Stimulated activated CD8-positive, alpha-beta memory T cell treated with anti-CD3 and anti-CD28 coated beads, Interleukin-15, amount 100 ng/mL, for 4 hours (primary cell): ENCODE measurements at places on chromosomes 5 and 9.

DNA sequence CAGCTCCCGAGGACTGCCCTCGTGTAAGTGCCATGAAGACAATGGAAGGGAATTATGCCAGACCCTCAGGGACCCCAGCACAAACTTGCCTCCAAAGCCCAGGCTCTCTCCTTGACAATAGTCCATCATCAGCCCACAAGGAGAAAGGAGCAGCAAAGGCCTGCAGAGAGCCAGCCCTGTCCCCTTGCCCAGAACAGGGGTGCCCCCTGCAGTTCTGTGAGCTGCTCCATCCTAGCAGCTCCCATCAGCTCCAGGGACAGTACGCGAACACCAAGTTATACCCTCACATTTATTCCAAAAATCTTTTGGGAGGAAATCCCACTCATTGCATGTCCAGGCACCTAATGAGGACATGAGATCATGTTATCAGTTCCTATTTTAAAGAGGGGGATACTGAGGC, 11.1 kb downstream of the BARX1 start:
- no peak for DNase-seq

DNA sequence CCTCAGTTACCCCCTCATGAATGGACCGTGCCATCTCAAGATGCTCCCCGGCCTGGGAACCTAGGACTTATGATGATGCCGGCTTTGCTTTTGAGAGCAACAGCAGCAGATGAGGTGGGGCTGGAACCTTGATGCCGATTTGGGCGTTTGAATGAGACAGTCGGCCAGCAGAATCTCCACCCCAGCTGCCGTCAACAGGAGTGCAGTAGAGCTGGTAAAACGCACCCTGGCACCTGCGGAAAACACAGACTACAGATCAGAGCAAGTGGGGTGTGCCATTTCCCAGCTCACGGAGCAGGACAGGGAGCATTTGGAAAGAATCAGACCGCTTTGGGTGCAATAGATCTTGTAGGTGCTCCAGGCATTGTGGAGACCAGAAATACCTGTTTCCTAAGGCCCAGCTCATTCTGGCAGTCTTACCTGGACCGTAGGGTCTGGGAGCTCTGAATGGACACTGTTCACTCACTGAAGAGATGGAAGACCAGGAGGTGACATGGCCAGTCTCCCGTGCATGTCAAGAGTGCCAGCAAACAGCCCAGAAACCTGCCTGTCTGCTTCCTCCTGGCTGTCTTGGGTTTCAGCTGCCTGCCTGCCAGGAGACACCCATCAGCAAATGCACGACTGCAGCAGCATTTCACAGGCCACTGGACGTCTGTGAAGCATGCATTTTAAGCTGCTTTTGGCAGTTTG, 317.7 kb upstream of the IRX4 start:
- no peak for DNase-seq

- no peak for DNase-seq
Measured at GRCh38 chr5:68088302-68088701, 127.3 kb upstream of the PIK3R1 start.

DNA sequence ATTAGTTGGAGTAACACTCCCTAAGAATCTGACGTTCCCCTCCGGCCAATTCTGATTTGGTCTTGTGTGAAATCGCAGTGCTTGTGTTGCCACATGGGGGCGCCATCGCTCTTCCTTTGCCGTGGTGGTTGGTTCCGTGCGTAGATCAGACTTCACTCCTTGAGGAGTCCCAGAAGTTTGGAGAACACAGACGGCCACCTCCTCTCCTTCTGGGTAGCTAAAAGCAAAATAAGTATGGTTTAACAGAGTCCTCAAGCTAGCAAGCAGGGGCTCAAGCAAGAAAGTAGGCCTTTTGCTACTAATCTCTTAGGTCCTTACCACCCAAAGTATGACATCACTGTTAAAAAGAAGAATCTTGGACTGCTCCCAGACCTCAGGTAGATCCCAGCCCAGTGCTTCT, 59.5 kb downstream of the HSPA4 start:
- DNase-seq: peak; percentile 33

DNA sequence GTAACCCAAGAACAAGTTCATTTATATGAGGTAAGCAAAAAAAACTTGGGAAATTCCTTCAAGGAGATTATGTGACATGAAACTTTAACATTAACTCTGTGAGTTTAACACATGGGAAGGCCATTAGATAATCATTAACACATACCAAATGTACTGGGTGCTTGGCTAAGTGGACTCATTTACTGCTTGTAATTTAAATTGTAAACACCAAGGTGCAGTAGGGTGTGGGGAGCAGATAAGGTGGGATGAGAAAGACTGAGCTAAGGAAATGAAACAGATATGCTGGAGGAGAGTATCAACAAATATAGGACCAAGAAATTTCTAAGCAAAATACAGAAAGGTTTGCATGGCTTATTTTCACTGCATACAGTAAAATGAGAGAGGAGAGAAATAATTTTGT, 2384.8 kb upstream of the ACO1 start:
- no peak for DNase-seq

DNA sequence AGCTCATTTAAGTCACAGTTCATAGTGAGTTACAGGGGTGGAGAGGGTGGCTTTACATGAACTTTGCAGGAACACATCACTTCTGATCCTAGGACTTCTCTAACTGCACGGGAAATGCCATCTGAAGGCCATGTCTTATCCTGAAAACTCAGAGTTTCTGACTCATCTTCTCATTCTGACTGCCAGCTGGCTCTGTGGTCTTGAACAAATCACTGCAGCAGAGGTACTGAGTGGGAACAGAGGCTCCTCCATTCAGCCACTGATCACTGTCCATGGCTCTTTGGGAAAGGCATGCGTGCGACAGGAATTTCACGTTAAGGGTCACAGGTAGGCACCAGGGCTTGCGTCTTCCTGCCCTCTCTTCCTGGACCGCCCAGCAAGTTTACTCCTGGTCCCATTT, 114.6 kb upstream of the LRRTM2 start:
- DNase-seq: no peak

- DNase-seq: no peak
Measured at GRCh38 chr5:171127314-171127713, 181.7 kb upstream of the TLX3 start.

DNA sequence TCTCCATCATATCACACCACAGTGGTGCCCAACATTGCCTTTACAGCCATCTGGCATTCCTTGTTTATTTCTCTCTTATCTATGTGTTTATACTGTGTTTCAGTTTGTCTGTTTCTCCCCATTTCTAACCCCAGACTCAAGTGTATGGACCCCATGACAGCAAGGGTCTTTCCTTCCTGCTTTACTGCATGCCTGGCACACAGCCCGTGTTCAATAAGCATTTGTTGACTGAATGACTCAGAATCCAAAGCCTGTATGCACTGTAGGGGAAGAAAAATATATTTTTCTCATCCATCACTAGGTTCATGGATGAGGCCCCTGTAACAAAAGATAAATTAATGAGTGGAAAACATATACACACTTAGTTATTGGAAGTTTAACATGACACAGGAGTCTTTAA, 190.8 kb upstream of the SEMA6A start:
- DNase-seq: no peak

- DNase-seq: no peak
Measured at GRCh38 chr5:143714629-143715028, 97.3 kb upstream of the HMHB1 start.

DNA sequence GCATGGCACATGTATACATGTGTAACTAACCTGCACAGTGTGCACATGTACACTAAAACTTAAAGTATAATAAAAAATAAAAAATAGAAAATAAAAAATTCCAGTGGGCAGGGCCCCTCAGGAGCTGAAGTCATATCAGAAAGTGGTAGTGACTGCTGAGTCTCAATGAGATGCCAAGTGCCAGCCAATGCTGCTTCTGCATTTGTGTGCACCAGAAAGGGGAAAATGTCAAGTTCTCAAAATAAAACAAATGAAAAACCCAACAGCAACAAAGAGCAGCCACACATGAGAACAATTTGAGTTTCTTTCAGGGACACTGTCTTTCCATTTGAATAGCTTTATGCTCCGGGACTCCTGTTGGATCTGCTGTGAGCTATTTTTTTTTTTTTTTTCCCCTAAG, 117.2 kb upstream of the CCDC112 start:
- no peak for DNase-seq

DNA sequence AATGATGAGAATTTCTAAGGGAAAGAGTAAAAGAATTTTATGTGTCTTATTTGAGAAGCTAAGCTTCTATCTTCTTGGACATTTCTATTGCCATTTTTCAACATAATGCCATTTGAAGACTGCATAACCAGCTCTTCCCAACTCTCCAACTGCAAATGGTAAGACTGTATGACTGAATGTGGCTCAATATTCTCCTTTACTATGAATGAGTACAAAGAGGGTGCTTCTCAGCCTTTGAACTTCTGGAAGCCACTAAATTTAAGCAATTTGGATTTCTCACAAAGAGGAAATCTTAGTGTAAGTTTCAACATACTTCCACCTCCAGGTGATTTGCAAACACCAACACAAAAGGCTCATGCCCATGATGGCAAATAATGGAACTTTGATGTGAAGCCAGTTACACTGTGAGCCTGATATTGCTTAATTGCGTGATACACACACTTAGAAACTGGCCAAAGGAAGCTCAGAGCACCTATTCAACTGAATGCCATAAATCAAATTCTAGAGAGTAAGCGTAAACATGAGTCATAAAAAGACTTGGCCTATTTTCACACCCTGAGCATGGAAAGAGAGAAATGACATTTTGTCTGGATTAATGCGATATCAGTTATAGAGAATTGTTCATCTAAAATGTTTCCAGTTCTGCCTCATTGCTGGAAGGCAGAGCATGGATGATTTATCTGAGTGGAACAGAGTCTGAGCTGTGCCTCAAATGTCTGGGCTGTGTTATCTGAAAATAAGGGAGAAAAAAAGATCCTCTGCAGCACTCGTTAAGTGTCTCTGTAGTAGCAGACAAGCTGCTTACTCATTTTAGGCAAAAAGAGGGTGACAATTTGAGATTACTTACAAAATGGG, 145.3 kb downstream of the PLK2 start:
- DNase-seq: no peak

GRCh38 chr9:77023726-77024125, 4.3 kb downstream of the FOXB2 start:
- DNase-seq: no peak

GRCh38 chr5:38371596-38371995, 113.2 kb downstream of the EGFLAM start:
- no peak for DNase-seq

- DNase-seq: no peak
Measured at GRCh38 chr9:93261735-93262523, 78.0 kb downstream of the WNK2 start.

GRCh38 chr9:33924978-33925797, 108.2 kb downstream of the UBE2R2 start:
- DNase-seq: no peak

- DNase-seq: no peak
Measured at GRCh38 chr9:19699756-19700155, 89.1 kb downstream of the SLC24A2 start.

- no peak for DNase-seq
Measured at GRCh38 chr5:143629871-143630659, 181.9 kb upstream of the HMHB1 start.

DNA sequence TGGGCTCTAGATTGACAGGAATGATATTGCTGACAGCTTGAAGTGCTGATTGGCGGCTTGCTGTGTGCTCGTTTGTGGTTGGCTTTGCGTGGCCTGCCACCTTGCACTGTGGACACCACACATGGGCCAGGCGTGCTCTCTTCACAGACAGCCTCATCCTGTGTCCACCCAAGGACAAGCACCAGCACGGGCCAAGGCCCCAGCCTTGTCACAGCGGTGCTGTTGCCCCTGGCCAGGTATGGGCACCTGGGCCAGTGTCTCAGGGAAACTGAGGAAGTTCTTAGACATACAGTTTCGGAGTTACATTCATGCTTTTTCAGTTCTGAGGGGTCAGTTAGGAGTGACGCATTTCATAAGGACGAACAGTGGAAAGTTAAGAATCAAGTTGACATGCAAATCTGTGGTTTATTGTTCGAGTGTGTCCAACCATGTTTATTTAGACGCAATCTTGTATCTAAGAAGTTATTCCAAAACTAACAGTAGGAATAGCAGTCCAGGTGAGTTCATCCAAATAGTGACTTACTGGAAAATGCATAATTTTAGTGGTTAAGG, 125.9 kb downstream of the EHMT1 start:
- DNase-seq: no peak

DNA sequence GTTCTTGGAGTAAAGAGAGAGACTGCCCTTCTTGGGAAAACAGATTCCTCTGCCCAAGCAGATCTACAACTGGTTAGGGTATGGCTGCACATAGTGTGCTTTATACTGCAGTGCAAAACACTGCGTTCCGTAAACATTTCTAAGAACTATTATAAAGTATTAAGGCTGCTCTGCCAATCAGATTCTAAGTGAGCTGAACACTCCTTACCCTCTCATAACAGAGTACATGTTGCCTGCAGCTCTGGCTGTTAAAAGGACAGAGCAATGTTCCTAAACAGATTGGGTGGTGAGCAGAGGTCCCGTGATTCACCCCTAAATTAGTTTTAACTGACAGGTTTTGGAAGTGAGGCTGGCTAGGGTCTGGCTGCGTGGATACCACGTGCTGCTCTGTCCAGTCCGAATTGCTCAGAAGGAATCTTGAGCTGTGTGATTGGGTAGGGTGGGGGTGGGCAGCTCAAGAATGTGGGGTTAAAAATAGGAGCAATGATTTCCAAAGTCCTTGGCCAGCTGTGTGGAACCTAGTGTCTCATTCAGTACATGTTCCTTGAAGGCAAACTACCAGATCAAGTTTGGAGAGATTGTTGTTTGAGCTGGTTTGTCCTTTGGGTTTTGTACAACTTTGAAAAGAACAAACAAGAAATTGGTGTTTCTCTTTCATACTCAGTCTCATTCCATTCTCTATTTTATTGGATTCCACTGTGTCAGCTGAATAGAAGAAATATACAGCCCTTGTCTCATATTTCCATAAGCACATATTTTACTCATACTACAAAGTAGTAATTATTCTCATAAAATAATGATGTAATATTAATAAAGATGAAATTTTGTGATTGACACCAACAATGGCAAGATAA, 497.6 kb upstream of the CD180 start:
- DNase-seq: no peak

GRCh38 chr9:103355000-103355399, 359.9 kb downstream of the CYLC2 start:
- DNase-seq: no peak

GRCh38 chr9:137953683-137954438, 76.3 kb downstream of the CACNA1B start:
- no peak for DNase-seq

DNA sequence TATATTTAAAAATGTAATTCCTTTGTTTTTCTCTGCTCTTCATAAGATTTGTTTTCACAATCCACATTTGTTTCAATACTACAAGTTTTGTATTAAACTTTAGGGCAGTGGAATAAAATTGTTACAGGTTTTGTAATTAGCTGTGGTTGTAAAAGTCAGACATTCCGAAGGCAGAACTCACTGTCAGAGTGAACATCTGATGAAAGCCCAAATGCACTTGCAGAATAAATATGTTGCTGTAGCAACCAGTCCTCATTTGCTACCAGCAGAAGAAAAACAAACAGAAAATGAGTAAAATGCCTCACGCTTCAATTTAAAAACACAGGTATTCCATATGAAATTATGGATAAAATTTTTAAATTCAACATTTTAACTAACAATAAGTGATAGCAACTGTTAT, 740.1 kb upstream of the FAM174A start:
- no peak for DNase-seq

DNA sequence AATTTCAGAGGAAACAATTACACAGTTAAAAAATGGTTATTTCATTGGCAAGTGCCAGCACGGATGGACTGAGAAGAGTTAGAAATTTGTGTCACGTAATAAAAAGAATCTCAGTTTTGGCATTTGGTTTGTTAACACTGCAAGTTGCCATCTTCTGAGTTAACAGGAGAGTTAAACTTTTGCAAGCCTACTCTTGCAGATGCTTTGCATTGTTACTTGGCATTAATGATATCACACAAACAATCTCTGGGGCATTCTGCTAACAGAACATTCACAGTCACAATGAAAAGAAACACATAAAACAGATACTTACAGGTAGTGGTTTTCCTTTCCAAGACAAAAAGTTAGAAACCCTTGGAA, 647 bp downstream of the FREM1 start:
- DNase-seq: no peak
